ENCODE measurements at places on chromosomes 1 and 21.

- no peak for DNase-seq
Observed at GRCh38 chr1:226981386-226981817, 41.3 kb downstream of the COQ8A start.

DNA sequence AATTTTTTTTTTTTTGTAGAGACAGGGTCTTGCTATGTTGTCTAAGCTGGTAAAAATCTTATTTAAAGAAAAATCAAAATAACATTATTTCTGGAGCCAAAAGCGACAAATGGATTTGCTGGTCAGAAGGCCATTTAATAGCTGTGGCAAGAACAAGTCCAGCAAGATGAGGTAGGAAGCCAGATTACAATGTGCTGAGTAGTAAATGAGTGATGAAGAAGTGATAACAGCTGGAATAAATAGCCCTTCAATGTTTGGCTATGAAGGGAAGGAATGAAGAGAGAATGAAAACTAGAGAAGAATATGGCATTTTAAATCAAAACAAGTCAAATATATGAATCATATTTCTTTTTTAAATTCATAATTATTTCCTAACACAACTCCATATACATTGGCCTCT, 34.5 kb downstream of the SYDE2 start:
- no peak for DNase-seq

DNA sequence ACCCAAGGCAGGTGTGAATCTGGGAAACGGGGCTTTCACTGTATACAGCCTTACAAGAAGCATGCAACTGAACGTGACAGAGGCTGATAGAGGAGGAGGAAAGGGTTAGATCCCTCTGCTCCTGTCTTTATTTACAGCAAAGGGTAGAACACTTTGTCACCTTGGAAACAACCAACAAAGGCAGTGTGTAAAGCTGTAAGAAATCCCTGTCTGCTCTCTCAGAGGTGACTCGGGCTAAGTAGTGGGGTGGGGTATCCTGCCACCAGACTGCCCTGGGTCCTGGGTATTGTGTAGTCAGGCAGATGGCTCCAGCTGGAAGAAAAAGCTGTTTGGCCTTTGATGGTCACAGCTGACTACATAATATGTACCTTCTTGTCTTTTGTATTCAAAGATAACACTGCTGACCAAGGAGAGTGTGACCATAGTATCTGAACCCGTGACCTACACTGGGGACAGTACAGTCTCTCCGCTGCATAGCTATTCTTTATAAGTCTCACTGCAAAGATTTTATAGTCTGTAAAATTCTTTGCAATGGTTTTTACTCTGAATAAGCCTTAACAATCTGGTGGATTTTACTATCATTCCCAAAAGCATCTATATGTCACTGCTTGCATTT, 22.1 kb upstream of the POU2F1 start:
- no peak for DNase-seq

DNA sequence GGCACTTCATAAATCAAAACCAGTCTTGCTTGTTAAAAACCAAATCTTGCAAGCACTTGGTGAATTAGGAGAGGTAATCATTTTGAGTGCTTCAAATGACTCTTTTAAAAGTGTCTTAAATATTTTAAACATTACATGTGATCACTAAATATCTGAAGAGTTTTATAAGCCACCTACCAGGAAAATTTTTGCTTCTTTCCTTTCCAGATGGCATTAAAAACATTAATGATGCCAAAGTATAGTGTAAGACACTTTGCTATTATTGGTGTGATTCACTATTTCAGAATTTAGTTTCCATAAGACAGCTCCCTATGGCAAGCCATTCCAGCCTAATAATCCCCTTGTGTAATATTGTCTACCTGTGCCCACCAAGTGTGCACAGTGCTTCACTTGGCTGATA, 548.8 kb upstream of the ADAMTS5 start:
- DNase-seq: no peak

DNA sequence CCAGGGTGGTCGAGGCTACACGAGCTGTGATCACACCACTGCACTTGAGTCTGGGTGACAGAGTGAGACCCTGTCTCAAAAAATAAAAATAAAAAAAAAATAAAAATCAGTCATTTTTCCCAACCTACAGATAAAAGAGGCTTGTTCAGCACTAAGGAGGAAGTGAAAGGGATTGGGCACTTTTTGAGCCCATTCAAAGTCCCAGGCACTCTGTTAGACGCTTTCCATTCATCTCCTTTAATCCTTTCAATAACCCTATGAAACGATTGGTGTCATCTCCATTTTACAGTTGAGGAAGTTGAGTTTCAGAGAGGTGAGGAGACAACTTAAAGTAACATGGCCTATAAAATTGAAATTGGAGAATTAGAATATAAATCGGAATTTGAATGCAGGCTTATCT, 10.4 kb upstream of the AGO4 start:
- no peak for DNase-seq

DNA sequence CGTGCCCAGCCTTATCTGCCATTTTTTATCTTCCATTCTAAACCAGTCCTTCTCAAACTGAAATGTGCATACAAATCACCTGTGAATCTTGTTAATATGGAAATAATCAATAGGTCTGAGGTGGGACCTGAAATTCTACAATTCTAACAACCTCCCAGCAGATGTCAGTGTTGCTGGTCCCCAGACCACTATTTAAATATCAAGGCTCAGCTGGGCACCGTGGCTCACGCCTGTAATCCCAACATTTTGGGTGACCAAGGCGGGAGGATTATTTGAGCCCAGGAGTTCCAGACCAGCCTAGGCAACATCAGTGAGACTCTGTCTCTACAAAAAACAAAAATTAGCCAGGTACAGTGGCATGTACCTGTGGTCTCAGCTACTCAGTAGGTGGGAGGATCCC, 4.1 kb downstream of the UQCRHL start:
- peak; percentile 71 for DNase-seq

DNA sequence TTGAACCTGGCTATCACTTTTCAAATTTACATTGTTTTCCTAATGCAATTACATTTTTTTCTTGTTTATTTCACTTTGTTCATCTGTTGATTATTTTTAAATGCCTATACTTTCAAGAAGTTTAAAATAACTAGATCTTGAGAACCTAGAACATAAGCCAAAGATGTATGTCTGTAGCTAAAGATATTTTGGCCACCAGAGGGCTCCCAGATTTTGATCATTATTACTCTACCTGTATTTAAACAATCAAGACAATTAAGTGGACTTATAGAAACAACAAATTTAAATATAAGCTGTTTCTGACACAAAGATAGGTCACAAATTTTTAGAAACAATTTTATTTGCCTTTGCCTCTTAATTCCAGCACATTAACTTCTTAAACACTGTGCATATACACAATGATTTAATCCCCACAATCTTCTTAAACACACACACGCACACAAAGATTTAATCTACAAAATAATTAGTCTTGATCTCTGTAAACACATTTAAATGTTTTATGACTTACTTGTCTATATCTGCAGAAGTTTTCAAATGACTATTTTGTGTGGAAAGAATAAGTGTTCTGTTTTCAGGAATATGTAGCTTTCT, 380.0 kb downstream of the DSCAM start:
- no peak for DNase-seq

DNA sequence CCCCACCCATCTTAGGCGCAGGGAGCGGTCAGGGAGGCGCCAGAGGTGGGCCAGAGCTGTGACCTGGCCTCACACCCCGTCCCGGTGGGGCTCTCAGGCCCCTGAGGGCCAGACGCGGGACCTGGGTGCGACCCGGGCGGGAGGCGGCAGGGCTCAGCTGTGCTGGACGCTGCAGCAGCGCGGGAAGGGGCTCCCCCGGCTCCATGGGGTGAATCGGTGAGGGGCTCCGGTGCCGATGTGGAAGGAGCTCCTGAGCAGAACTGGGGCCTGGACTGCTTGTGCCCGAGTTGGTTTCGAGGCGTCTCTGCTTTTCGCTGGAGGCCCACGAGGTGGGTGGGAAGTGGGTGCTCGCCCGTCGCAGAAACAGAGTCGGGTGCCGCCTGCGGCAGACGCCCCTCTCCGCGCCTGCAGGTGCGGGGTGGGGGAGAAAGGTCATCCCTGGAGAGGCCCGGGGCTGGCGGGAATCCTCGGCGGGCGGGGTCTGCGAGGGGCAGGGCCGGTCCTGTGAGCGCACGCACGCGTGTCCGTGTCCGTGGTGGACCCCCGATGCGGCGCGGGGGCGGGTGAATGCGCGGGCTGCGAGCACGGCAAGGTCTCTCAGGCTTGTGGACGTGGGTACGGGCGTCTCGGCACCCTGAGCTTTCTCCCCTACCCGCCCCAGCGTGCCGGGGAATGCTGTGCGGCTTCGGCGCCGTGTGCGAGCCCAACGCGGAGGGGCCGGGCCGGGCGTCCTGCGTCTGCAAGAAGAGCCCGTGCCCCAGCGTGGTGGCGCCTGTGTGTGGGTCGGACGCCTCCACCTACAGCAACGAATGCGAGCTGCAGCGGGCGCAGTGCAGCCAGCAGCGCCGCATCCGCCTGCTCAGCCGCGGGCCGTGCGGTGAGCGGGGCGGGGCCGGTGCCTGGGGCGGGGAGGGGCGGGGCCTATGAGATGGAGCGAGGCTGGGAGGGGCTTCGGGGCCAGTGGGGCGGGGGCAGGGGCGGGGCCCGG, 20.4 kb downstream of the AGRN start:
- peak; percentile 94 for DNase-seq

- no peak for DNase-seq
Observed at GRCh38 chr1:213444224-213444623, 393.2 kb downstream of the RPS6KC1 start.

DNA sequence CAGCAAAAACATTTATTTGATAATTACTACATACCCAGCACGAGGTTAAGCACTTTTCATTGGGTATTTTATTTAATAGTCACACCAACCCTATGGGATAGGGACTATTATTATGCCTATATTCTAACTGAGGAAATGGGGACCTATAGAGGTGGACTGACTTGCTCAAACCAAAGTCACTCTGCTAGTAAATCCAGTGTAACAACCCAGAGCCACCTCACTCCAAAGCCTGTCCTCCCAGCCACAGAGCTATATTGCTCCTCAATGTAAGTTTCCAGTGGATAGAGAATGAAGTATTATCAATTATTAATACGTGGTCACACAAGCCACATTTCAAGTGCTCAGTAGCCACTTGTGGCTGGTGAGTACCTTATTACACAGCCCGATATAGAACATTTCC, 97.5 kb downstream of the RGS2 start:
- DNase-seq: no peak

- DNase-seq: no peak
Observed at GRCh38 chr21:38818325-38818723, 12.6 kb downstream of the ETS2 start.

GRCh38 chr1:103517380-103518047, 8.0 kb upstream of the RNPC3 start:
- DNase-seq: peak; percentile 10

GRCh38 chr1:26126321-26127084, 14.9 kb downstream of the PDIK1L start:
- DNase-seq: no peak

DNA sequence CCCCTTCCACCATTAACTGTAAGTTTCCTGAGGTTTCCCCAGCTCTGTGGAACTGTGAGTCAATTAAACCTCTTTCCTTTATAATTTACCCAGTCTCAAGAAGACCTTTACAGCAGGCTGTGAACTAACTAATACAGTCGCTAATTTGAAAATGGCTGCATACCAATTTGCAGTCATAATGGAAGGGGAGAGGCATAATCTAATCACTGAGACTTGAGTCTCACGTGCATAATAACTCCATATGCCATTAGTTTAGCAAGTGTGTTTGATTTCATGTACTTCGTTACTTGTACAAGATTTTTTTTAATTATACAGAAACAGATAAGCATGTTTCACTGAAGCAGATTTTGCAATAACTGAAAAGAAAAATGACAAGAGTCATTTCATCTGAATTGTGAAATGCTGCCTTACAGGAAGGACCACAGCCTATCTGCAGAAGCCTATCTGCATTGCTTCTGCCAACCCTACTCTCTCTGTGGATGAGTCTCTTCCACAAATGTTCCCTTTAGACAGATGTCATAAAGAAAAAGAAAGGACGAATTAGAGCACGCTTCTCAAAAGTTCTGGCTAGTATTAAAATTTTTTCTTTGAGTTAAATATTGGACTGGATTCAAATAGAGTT, 99.1 kb downstream of the PTGER3 start:
- no peak for DNase-seq

DNA sequence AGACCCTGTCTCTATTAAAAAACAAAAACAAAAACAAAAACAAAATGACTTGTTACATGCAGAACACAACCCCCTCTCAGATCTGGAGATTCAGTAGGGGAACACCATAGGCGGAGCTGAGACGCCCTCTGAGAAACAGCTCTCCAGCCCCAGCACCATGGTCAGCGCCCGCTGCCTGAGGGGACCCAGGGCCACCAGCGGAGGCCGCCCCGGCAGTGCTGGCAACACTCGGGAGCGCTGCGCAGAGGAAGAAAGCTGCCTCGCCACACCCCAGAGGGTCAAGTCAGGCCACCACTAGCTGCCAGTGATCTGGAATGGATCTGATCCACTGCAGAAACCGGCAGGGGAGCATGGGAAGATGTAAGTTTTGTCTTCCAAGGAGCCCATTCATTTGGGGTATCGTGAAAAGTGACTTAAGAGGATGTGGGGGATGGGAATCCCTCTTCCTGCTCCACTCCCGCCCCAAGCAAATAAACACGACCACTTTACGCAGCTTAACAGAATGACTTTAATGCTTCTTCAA, 3.1 kb downstream of the ACTA1 start:
- DNase-seq: peak; percentile 37

GRCh38 chr21:42324896-42325295, 9.7 kb upstream of the TFF3 start:
- no peak for DNase-seq

DNA sequence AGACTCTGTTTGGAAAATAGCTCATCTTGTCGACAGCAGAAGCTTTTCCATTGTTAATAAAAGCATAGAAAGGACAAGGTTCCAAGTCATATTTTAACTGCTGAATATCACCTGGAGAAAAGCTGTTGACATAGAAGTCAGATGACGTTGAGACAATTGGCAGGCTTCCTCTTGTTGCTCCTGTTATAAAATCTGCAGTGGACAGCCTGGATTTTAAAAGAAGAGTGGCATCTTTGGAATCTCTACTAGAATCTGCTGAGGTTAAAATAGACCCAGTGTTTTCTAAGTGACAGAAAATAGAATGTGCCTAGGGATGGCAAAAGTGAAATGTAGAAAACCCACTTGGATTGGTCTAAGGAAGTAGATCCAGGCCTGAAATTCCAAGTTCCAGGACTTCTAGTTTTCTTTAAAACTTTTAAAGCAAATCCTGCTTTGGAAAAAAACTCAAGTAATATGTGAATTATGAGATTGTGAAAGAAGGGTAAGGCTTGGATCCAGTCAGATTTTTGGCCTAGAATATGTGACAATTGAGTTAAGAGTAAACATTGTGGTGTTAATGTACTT, 53.6 kb upstream of the NEXN start:
- peak; percentile 60 for DNase-seq

- DNase-seq: no peak
Observed at GRCh38 chr1:118304722-118305359, 119.8 kb upstream of the SPAG17 start.
